A549 treated with dexamethasone at 1 μM for 4 hours (cell line): ENCODE measurements at places on chromosomes 6 and 20. TPM values are rescaled to one million over a fixed set of nuclear protein-coding genes. Genes with fewer than 3 reads are reported as not detected.

KCNG1 gene
- total RNA-seq: 28.9 to 52.5 TPM (median 34.4 TPM) in 5 replicates

SYCP2 gene
- 0.12 to 0.61 TPM (median 0.29 TPM) in 5 replicates for total RNA-seq

NOX3 gene
- total RNA-seq: not detected in 5 replicates

NKX2-4 gene
- 0.03 TPM in 1 of 5 replicates, not detected in the others for total RNA-seq

PCK1 gene
- 0.05 to 0.16 TPM (median 0.13 TPM) in 5 replicates for total RNA-seq

TBC1D32 gene
- 0.71 to 1.3 TPM (median 0.97 TPM) in 5 replicates for total RNA-seq
